ENCODE measurements at places on chromosomes 2 and 18.
A peak's percentile ranks its signal among the peaks of the same experiment; 100 is the strongest.

DNA sequence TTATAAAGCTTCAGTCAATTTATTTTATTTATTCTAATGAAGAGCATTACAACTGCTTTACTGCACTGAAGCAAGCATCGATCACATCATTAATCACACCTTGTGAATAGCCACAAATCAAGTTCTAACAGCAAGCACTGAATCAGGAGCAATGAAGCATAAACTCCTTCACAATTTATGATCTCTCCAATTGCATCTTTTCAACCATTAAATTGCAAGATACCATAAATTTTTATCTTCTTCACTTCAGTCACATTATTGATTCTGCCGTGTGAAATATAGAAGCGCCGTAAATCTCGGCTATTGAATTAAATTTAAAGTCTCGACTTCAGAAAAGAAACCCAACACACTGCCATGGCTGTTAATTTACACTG lies 298.7 kb downstream of the CDCA7 start:
- DNase-seq = no peak

DNA sequence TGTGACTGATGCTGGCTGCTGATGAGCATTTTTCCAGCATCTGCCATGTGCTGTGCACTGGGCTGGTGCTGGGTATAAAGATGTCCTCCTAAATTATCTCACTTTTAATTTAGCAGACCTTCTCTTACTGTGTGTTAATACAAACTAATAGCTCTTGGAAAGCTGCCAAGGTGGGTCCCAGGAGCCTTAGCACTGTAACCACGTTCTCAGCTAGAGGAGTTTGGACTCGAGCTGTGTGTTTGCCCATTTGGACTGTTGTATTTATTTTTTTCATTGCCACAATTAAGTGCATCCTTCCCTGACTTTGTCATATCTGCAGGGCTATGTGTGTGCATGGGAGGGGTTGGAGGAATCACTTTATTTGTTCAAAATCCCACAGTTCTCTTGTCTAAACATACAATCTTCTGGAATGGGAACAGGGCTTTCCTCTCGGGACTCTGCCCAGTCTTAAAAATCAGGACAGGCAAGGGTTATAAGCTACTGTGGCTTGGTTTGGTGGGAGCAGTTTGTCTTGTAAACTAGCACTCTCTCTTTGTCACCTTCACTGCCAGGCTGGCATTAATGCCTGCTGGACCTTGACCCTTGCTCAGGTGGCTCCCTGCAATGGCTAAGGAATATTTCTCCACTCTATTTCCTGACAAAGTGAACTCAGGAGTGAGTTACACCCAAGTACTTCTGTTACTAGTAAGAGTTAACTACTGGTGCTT lies 129.7 kb upstream of the MGAT5 start:
- DNase-seq = no peak

GRCh38 chr2:215928086-215928485 lies 85.3 kb downstream of the MREG start:
- DNase-seq = no peak

- no peak for DNase-seq
These were observed 41.4 kb downstream of the AQP12A start for GRCh38 chr2:240732911-240733622.

DNA sequence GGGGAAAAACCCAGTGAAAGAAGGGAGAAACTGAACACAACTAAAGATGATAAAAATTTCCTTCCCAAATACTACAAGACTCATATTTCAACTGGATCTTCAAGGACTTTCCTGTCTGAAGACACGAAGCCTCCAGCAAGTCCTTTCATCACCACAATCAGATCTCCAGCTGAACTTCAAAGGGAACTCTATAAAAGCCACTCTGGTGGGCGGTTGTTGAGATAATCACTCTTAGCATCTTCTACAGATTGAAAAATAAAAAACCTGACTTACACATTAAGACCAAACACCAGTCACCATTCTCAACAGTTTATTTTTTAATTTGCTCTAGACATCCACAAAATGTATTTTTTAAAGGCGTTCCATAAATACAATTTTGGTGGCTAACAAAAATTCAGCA lies 4.4 kb downstream of the REV1 start:
- DNase-seq = peak; percentile 26

DNA sequence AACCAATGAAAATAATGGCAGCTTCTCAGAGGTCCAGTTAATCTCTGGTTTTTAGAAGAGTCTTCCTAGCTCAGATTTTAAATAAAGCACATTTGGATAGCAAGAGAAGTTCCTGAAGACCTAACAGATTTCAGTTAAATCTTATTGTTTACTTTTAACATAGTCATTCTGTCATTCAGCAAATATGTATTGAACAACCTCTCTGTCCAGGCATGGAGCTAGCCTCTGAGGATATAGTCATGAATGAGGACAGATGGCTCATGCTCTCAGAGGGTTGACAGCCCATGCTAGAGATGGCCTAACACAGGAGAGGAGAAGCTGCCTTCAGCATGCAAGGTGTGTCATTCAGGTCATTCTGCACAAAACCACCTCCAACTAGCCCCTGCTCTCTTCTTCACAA lies 6.2 kb downstream of the CCBE1 start:
- DNase-seq = no peak

- DNase-seq = no peak
These were observed 1202.5 kb downstream of the DSC3 start for GRCh38 chr18:29840089-29840488.

DNA sequence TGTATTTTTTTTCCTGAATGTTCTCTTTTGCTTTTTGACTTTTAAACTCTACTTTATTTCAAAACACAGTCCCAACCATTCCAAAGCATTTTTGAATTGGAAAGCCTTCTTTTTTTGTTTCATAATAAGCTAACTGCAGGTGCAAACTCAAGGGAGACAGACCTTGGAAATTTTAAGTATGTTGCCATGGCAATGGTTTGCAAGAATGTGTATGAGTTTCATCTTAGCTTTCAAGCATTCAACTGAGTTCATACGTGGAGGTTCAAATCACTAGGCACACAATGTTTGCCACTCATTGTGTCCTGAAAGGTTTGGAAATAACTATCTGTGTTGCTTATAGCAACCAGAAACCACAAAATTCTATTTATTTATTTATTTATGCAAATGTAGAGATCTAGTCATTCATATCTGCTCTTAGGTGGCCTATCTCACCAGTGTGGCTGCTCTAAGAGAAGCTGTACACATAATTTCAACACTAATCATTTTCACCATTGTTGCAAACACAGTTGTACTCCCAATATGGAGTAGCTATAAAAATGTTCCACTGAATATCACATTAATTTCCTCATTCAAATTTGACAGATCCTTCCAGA lies 805.7 kb upstream of the FSHR start:
- no peak for DNase-seq

DNA sequence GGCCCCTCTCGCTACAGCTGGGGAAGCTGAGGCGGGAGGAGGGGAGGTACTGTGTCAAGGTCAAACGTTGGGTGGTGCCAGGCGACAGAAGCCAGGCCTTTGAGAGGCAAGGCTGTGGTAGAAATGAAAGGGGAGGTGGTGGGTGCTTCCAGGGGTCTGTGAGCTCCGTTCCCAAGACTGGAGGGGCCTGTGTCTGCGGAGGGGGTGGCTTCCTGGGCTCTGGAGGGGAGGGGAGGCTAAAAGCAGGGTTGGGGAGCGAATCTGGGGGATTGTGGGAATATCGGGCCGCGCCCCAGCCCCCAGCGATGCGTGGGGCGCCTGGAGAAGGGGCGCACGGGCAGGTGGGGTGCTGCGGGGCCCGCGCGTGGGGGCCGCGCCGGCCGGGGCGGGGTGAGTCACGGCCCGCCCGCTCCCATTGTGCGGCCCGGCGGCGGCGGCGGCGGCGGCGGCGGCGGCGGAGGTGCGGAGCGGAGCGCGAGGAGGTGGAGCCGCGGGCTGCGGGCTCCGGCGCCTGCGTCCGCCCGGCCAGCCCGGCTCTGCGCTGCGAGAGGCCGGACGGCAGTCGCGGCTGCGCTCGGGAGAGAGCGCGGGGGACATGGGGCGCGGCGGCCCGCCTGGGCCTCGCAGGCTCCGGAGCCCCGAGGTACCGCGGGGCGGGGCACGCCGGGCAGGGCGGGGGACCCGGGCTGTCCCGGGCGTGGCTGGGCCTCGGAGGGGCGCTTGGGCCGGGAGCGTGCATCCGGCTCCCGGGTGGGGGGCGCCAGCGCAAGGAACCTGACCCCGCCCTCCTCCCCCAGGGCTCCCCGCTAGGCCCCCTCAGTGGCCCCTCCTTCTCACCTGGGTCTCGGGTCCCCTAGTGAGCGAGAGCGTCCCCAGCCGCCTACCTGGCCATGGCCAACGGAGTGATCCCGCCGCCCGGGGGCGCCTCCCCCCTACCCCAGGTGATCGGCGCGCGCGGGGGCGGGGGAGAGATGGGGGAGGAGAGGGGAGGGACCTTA lies at the start of gene SLC4A3:
SLC4A3 (plus strand) TSS at position 528 of the 998 bp plus-strand sequence; CDS start at position 891, 363 bp downstream.
- DNase-seq = no peak

- DNase-seq = peak; percentile 21
These were observed 300.0 kb downstream of the PDE11A start for GRCh38 chr2:177772529-177772928.

- DNase-seq = no peak
These were observed 14.9 kb downstream of the KIAA1328 start for GRCh38 chr18:36843784-36844183.

GRCh38 chr2:185144159-185144919 lies 546.0 kb downstream of the ZNF804A start:
- DNase-seq = no peak

GRCh38 chr2:241218131-241219029 lies 29.9 kb downstream of the ANO7 start:
- DNase-seq = peak; percentile 52

GRCh38 chr2:159029936-159030335 lies 61.5 kb downstream of the TANC1 start:
- DNase-seq = no peak

- DNase-seq = peak; percentile 52
These were observed 27.4 kb upstream of the CATIP start for GRCh38 chr2:218329027-218329825.

DNA sequence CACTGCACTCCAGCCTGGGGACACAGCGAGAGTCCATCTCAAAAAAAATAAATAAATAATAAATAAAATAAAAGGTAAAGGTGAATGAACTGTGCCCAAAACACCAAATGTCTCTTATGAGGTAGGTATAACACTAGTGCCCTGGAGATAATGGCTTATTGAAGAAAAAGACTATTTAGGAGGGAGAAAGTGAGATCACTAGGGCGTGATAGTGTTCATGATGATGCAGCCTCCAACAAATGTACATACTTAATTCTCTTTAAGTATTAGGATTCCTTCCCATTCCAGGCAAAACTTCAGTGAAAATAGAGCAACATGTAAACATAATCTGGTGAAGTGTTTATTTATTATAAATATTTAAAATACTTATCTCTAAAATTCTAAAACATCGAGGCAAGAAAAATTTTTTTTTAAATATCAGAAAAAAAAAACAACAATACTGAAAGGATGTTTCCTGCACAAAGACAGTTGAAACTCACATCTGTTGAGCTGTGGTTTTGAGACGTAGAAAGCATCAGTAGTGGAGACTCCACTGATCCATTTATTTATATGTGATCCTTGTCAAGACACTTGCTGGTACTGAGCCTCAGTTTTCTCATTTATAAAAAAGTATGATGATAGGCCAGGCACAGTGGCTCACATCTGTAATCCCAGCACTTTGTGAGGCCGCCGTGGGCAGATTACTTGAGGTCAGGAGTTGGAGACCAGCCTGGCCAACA lies 183.3 kb downstream of the LRP1B start:
- no peak for DNase-seq

- DNase-seq = no peak
These were observed 108.3 kb downstream of the NFATC1 start for GRCh38 chr18:79504034-79504433.

- no peak for DNase-seq
These were observed 52.9 kb upstream of the CAPN13 start for GRCh38 chr2:30860003-30860725.

DNA sequence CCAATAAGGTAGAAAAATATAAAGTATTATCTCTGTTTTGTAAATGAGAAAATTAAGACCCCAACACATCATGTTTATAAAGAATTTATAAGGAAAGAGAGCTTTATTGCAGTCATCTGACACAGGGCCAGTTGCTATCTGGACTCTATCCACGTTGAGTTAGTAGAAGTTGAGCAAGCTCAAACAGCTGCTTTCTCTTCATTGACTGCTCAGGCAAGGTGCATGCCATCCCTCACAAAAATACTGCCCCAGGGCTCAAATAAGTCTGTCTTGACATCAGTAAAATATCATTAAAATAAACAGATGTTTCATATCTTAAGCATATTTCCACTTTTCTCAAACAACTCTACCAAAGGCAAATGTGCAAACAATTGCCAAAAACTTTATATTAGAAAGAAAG lies 14.8 kb downstream of the COL5A2 start:
- DNase-seq = no peak

- no peak for DNase-seq
These were observed 4.9 kb downstream of the TTL start for GRCh38 chr2:112486895-112487294.

- peak; percentile 66 for DNase-seq
These were observed 542.4 kb upstream of the NRP2 start for GRCh38 chr2:205139822-205140463.

DNA sequence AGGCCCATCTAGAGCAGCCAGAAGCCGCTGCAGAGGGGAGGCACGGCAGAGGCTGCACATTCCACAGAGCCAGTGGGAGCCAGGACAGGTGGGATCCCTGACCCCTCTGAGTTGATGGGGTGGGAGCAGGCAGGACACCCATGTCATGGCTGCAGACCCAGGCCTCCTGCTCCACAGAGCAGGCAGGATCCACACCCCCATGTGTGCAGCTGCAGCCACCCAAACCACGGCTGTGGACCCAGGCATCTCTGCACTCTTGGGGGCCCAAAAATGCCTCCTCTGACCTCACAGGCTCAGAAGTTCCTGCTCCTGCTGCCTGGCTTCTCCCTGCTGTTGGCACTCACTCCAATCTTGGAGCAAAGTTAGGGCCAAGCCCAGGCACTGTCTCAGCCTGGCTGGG lies 112.3 kb upstream of the TMEM18 start:
- no peak for DNase-seq

DNA sequence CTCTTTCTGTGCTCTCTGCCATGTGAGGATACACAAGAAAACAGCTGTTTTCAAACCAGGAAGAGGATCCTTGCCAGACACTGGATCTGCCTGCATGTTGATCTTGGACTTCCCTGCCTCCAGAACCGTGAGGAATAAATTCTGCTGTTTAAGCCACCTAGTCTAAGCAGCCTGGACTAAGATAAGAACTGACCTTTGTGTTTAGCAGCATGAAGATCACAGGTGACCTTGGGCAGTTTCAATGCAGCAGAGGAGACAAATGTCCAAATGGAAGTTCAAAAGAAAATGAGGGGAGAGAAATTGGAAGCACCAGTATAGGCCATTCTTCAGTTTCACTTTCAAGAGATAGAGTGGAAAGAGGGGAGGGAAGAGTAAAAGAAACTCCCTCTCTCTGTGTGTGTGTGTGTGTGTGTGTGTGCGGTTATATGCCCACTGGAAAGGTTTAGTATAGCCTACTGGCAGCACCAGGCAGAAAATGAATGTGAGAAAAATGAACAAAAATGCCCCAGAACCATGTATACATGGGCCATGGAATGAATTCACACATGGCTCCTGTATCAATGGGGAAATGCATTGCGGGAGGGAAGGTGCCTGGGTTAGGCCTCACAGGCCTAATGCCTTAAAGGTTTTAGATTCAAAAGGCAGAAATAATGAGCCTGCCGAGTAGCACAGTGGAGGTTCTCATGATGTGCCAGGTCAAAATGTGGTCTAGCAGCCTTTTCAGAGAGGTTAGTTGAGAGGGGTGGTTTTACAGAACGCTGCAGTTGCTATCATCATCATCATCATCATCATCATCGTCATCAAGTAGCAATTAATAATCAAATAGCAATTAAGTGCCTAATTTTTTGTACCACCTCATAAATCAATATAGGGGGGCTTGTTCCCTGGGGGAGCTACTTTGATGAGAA lies 1.1 kb upstream of the CERS6 start:
- DNase-seq = no peak

- peak; percentile 62 for DNase-seq
These were observed 265.9 kb downstream of the CELF4 start for GRCh38 chr18:37299471-37300304.

- DNase-seq = no peak
These were observed 18.7 kb upstream of the KCTD1 start for GRCh38 chr18:26566874-26567555.
